ENCODE measurements at places on chromosomes 2 and 18.

DNA sequence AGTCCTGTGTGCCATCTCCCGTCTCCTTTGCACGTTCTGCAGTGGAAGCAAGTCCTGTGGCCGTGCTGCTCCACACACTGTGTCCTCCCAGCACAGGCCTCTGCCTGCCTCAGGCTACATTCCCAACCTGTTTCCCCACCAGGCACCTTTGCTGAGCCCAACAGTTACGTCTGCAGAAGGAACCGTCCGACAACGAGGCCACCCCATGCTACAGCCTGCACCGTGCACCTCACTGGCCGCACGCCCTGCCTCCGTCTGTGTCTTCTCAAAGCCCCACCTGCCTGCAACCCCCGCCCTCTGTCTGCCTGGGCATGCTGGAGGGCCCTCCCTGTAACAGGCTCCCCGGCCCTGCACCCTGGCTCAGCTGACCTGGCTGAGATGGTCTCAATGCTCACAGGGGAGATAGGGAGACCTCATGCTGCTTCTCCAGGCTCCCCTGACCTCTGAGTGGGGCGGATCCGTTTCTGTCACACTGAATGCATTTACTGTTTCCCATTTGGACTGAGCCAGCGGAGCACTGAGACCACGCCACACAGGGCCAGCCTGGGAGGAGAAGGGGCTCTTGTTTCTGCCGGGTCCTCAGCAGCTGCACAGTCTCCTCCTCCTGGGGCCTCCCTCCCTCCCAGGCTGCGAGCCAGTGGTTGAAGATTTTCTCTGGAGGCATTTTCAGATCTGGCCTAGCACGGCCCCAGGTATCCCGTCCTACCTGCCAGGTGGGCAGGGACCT, 109.1 kb upstream of the OTOS start:
- no peak for DNase-seq

- DNase-seq, result no peak
Observed at GRCh38 chr2:223283329-223283728, 231.3 kb downstream of the KCNE4 start.

DNA sequence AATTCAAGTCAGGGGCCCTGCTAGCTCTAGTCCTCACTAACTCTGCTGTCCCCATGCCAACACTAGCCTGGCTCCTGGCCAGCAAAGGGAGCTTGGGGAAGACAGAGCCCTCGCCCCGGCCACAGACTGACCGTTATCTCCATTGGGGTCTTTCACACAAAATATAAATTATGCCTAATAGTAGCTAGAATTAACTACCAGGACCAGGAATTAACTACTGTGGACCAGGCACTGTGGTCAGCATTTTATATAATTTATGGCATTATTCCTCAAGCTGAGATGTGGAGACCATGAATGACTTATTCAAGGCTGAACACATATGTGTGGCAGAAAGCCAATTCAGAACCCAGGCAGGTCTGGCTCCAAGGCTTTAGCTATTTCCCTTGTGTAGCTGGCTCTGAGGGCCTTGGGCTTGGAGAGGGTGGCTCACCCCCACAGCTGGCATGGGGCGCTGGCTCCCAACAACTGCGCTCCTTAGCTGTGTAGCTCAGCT, 49.2 kb downstream of the CELF4 start:
- DNase-seq, result no peak

GRCh38 chr2:163541495-163541894, 194.3 kb downstream of the FIGN start:
- DNase-seq, result no peak

- no peak for DNase-seq
Observed at GRCh38 chr2:107133412-107133811, 247.4 kb upstream of the ST6GAL2 start.

DNA sequence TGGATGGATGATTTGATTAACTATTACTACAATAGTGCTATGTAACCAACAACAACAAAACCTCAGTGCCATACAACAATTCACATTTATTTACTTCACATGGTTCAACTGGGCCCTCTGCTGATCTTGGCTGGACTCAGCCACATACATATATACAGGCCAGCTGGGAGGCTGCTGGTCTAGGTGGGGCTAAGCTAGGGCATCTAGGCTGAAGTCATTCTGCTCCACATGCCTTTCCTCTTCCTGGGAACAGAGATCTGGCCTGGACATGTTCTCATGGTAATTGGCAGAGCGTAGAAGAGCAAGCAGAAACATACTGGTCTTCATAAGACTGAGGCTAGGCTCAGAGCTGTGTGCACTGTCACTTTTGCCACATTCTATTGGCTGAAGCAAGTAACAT, 102.8 kb upstream of the RNF152 start:
- DNase-seq, result no peak

GRCh38 chr18:30991397-30991796, 51.1 kb downstream of the DSC3 start:
- no peak for DNase-seq

Measured in activated CD4-positive, CD25-positive, alpha-beta regulatory T cell (primary cell).